Foreskin keratinocyte (primary cell): ENCODE measurements at places on chromosomes 2 and 18. TPM values are rescaled to one million over a fixed set of nuclear protein-coding genes. Genes with fewer than 3 reads are reported as not detected.

TUBA4B gene
- not detected in 2 replicates for total RNA-seq

ZSWIM2 gene
- total RNA-seq, result not detected in 2 replicates

FOXD4L1 gene
- total RNA-seq, result 0.03 and 0.11 TPM in 2 replicates

SERPINB10 gene
- 0.07 and 2.3 TPM in 2 replicates for total RNA-seq

SLC39A10 gene
- total RNA-seq, result 22.5 and 25.6 TPM in 2 replicates

C1GALT1C1L gene
- total RNA-seq, result 0.11 TPM in 1 of 2 replicates, not detected in the other

ARID5A gene
- 7.3 and 8.5 TPM in 2 replicates for total RNA-seq

ANKRD30B gene
- not detected in 2 replicates for total RNA-seq

GPBAR1 gene
- total RNA-seq, result 0.14 and 0.18 TPM in 2 replicates

STK17B gene
- 17.4 and 22.5 TPM in 2 replicates for total RNA-seq

CHRNA1 gene
- total RNA-seq, result not detected in 2 replicates

WDR33 gene
- total RNA-seq, result 29.3 and 30.2 TPM in 2 replicates

MROH2A gene
- 0.11 and 0.31 TPM in 2 replicates for total RNA-seq
